ENCODE measurements at places on chromosomes 2 and 18.

- DNase-seq, result no peak
Observed at GRCh38 chr2:239636808-239637207, 236.0 kb upstream of the HDAC4 start.

DNA sequence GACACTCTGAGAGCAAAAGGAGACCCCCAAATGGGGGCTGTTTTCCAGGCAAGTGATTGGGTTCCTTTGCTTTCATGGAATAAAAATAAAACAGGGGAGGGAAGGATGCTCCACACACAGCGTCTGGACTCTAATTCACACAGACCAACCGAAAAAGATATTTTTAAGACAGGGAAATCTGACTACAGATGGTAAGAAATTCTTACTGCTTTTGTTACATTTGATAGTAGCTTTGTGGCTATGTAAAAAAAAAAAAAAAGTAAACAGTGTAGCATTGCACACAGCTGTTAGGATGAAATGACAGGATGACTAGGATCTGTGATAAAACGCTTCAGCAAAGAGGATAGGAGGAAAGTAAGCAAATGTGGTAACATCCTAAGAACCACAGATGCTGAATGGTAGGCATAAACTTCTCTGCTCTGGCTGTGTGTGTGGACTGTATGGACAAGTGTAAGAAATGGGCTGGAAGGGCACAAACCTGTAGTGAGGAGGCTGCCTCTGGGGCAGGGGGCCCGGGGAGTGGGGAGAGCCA lies 207.6 kb downstream of the ANAPC1 start:
- DNase-seq, result no peak

DNA sequence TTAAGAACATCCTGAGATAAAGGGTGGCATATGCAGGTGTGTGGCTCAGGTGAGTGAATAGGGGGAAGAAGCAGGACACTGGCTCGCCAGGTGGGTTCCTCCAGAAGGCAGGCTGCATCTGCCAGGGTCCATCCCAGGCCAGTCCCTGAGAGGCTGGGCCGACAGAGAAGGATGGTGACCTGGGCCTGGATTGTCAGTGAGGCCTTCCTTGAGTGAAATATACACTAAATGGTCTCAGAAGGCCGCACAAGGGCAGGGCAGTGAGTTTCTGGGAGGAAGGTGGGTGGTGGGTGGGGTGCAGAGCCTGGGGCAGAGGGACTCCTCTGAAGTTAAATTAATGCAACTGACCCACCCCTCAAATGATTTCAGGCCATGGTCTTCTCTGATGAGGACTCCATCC lies 182.1 kb downstream of the ANKRD30B start:
- DNase-seq, result no peak

GRCh38 chr2:17757321-17757720 lies 3.4 kb downstream of the GEN1 start:
- DNase-seq, result no peak

- no peak for DNase-seq
Observed at GRCh38 chr2:136212426-136213378, 94.8 kb upstream of the CXCR4 start.

GRCh38 chr2:101524806-101525430 lies 50.0 kb upstream of the RFX8 start:
- no peak for DNase-seq

DNA sequence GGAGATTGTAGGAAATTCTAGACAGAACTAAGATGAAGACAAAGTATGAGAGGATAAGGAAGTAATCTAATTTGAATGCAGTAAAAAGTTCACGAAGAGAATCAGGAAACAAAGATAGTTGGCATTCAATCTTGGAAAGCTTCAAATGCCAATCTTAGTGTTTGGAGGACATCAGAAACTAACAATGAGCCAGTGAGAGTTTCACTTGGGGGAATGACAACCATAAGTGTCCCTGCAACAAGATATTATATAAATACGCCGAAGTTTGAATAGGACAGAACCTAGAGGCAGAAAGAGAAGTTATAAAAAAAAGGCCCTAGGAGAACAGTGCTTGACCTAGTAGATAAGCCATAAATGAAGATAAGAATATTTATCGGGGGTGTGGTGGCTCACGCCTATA lies 11.1 kb downstream of the SNRPG start:
- DNase-seq, result no peak

DNA sequence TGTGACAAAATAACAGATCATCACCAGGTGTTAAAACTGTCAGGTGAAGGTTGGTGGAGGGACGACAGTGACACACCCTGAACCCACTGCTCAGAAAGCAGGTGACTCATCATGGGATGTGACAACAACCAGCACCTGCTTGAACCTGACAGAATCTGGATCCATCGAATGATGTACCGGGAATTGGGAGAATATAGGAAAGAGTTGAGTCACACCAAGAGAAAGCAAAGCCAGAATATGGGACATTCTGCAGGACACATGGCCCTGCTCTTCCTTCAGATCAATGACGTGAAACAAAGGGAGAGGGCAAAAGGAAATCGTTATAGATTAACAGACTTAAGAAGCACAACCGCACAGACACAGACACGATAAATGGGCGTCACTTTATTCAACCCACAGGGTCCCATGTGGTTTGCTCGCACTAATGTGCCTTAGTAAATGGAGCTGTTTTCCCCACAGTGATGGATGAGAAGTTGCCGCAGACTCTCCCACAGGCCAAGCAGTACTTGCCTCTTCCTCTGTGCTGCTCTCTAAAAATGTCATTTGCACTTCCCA lies 100.1 kb downstream of the CRACDL start:
- DNase-seq, result no peak

GRCh38 chr2:128291161-128291843 lies 27.4 kb downstream of the HS6ST1 start:
- DNase-seq, result no peak

- DNase-seq, result no peak
Observed at GRCh38 chr2:106954304-106954703, 68.3 kb upstream of the ST6GAL2 start.

DNA sequence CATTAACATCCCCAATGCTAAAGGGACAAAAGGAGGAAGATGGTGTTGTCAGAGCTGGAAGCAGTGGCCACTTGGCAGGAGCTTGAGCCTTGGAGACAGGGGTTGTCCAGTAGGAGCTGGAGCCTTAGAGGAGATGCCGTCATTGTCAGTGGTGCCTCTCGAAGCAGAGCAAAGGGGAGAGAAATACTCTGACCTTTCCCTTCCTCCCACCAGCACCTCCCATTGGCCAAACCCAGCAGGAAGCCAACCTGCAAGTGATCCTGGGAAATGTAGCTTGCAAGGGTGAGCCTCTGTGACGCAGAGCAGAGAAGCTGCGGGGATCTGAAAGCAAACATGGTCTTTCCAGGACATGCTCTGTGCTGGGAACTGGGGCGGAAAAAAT lies 33.7 kb upstream of the MRPL19 start:
- no peak for DNase-seq

GRCh38 chr2:121359170-121359569 lies 74.2 kb upstream of the TFCP2L1 start:
- no peak for DNase-seq

DNA sequence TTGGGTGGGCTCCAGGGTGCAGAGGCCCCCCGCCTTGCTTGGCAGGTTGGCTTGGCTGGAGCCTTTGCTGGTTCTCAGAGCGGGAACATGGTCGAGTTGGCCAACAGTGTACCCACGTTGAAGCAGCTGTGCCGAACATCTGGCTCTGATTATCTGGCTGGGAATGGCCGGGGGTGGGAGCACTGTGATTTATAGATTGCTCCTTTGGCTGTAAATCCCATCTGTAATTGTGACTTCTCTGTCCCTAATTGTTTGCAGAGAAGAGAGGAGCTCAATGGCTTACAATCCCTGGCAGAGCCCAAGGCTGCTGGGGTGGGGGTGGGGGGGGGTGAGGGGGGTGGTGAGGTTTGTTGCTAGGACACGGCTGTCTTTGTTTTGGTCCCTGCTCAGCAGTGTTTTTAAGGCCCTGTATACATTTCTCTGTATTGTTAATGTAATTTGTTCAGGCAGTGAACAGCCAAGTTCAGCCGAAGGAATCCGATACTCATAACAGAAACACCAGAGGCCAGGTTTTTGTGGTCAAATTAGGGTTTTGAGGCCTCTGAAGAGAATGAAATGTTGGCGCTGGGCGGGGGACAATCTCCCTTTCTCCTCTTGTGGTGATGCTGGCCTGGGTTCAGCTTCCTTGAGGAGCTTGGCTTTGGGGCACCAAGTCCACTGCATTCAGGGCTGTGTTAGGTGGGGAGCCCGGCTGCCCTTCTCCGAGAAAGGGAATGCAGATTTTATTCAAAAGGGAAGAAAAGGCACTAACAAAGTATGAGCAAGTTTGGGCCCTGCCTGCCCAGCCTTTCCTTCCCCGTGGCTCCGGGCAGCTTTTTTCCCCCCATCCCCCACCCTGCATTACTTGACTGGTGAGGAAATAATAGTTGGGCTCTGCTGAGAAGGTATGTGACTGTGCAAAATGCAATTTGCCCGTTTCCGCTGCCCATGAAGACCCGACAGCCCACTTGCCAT lies 82.5 kb downstream of the TCF7L1 start:
- peak; percentile 8 for DNase-seq

DNA sequence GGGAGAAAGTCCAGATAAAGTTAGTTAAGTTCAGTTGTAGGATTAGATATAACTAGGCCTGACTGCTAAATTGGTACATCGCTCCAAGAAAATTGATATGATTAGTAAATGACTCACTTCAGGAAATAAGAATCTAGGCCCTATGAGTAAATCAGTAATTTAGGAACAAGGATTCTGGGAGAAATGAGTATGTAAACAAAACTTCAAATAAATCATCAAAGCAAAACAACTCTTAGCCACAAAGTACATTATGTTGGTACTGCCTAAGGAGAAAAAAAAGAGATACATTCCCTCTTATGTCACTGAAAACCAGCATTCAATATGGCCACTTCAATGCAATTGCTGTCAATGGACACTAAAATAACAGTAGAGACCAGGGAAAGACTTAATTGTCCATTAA lies 529.1 kb downstream of the ZNF804A start:
- no peak for DNase-seq

DNA sequence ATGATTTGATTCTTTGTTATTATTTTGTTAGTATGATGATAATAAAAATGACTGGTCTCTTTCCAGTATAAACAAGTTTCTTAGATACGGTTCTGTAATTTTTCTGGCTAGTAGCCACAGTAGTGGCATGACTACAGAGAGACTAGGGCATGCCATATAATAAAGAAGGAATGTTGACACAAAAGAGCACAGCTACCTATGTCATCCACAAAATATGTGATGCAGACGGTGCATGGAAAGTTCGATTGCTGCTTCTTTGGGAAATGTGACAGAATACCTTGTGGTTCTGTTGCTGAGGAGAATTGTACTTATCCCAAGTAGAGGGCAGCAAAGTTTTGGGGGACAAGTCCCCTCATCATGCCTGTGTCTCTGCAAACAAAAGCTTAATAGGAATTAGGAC lies 26.1 kb upstream of the SETBP1 start:
- DNase-seq, result no peak

DNA sequence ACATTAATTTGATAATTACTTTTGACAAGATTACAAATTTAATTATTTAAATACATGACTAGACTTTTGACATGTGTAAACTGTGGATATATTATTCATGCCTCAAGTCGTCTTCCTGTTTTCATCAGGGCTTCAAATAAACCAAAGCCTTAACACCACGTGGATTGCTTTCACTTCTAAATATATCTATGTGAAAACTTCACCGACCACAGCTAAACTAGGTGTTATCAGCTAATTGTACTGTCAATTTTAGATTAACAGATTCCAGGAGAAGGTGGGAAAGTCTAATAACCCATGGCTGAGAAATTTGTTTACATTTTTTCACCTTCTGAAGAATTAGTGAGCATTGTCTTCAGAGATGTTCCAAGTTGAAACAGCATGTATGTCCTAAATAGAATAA lies 494.7 kb upstream of the FAM98A start:
- no peak for DNase-seq

GRCh38 chr2:113230531-113230930 lies 48.2 kb downstream of the PAX8 start:
- DNase-seq, result no peak

GRCh38 chr18:26546170-26546874 lies 2.0 kb downstream of the KCTD1 start:
- DNase-seq, result no peak

GRCh38 chr18:21855432-21855831 lies 114.8 kb downstream of the MIB1 start:
- no peak for DNase-seq

DNA sequence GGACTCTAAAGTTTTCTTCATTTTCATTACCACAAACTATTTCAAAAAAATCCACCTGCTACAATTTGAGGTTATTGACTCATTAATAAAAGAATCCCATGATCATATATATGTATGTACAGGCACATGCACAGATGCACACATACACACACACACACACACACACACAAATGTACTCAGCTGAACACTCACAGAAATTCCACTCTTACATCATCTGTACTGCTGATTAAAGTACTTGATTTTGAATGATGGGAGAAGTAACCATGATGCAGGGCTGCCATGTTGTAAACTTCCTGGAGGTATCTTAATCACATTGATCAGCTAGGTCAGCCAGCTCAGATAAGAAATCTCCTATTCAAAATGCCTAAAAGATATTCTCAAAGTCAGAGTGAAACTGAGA lies 1313.2 kb upstream of the NRXN1 start:
- no peak for DNase-seq

GRCh38 chr2:50556934-50557575 lies 474.9 kb downstream of the NRXN1 start:
- no peak for DNase-seq

DNA sequence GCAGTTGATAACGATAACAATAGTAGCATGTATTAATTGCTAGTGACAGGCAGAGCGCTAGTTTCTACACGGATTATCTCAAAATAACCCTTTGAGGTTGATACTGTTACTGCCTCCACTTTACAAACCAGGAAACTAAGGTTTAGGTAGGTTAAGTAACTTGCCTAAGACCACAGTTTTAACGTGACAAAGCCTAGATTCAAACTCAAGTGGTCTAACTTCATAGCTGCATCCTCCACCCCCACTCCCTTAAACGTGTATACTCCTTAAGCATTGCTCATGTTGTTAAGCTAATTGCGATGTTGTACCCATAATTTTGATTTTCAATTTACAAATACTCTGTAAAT lies 1.2 kb downstream of the ME2 start:
- no peak for DNase-seq

GRCh38 chr2:71748227-71748626 lies 294.9 kb downstream of the DYSF start:
- peak; percentile 33 for DNase-seq

GRCh38 chr2:8022908-8023640 lies 658.8 kb upstream of the ID2 start:
- no peak for DNase-seq

- DNase-seq, result no peak
Observed at GRCh38 chr18:21557607-21558253, 42.8 kb downstream of the ESCO1 start.

- DNase-seq, result no peak
Observed at GRCh38 chr2:138440759-138441158, 60.8 kb upstream of the SPOPL start.

DNA sequence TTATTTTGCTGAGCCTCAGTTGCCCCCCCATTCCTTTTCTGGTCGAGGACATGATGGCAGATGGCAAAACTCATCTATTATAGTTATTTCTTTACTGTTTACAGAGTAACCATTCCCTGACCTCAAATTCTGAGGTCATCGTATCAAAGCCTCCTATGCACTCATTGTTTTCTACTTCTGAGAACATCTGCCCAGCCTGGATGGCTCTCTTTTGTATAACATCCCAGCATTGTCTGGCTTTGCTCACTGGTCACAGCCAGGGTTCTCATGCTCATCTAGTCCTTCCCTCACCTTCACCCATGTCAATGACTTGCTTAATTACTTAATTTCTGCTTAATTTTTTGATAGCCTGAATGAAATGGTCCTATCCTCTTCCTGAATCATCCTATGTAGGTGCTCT lies 472.1 kb downstream of the PARD3B start:
- DNase-seq, result no peak

- no peak for DNase-seq
Observed at GRCh38 chr2:231727621-231728020, 19.3 kb downstream of the PTMA start.

GRCh38 chr18:44388329-44388728 lies 292.4 kb upstream of the SETBP1 start:
- DNase-seq, result no peak
